ENCODE measurements at places on chromosomes 1 and 21.
A peak's percentile ranks its signal among the peaks of the same experiment; 100 is the strongest.

- H3K27ac ChIP-seq: no peak overlapping the region
- H3K4me3 ChIP-seq: no peak overlapping the region
- peaks cover 4% of the 10 kb centered on the region for H3K4me1 ChIP-seq
These were observed 135.4 kb downstream of the BACH1 start for GRCh38 chr21:29434081-29434480.

- H3K36me3 ChIP-seq: no peaks in the 10 kb centered on the region
- H3K27me3 ChIP-seq: no peaks in the 10 kb centered on the region
- H3K4me3 ChIP-seq: no peak overlapping the region
These were observed 61.0 kb downstream of the HMCN1 start for GRCh38 chr1:185795181-185795580.

GRCh38 chr1:98147280-98147679 is 226.4 kb upstream of the DPYD start:
- no peaks in the 10 kb centered on the region for H3K27me3 ChIP-seq
- H3K36me3 ChIP-seq: no peaks in the 10 kb centered on the region
- H3K27ac ChIP-seq: no peak overlapping the region
- H3K4me1 ChIP-seq: no peaks in the 10 kb centered on the region
- H3K4me3 ChIP-seq: no peak overlapping the region
- DNase-seq: no peak

DNA sequence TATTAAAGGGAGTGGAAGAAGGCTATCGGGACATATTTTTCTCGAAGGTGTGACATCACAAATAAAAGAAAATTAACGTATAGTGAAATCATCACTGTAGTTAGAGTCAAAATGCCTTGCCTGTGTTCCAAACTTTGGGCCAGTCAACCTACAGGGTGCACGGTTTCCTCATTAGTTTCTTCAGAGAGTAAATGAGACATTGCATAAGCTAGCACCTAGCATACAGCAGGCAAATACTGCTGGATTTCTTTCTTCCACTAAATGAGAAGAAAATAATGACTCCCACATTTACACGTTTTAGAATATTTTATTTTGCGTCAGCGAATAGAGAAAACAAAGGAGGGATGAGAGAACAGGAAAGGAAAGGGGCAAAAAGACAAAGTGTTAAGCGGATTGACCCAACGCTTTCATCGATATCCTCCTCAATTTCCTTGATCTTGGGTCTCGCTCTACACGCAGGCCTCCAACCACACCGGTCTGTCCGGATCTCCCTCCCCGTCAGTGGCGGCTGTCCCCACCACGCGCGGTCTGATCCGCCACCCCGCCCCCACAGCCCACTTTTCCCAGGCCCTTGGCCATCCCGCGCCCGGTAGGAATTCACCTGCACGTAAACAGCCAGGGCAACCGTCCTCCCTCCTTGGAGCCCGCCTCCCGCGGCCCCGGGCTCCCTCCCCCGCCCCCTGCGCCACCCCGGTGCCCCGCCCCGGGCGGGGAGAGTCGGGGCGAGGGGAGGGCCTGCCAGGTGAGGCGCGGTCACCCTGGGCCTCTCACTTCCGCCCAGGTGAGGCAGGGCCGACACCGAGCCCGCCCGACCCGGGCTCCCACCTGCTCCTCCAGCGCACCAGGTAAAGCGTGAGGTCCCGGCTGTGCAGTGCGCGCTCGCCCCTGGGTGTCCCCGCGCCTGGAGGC is at the start of gene PATJ:
Gene PATJ (plus strand): TSS at position 770 of the 909 bp plus-strand sequence. CDS start 20,413 bp downstream, outside the sequence.
- peak; percentile 65 for DNase-seq
- H3K4me1 ChIP-seq: peaks cover 4% of the 10 kb centered on the region
- peak within 1 kb of the TSS; percentile 70 for H3K4me3 ChIP-seq
- H3K27ac ChIP-seq: peak within 1 kb of the TSS; percentile 75

DNA sequence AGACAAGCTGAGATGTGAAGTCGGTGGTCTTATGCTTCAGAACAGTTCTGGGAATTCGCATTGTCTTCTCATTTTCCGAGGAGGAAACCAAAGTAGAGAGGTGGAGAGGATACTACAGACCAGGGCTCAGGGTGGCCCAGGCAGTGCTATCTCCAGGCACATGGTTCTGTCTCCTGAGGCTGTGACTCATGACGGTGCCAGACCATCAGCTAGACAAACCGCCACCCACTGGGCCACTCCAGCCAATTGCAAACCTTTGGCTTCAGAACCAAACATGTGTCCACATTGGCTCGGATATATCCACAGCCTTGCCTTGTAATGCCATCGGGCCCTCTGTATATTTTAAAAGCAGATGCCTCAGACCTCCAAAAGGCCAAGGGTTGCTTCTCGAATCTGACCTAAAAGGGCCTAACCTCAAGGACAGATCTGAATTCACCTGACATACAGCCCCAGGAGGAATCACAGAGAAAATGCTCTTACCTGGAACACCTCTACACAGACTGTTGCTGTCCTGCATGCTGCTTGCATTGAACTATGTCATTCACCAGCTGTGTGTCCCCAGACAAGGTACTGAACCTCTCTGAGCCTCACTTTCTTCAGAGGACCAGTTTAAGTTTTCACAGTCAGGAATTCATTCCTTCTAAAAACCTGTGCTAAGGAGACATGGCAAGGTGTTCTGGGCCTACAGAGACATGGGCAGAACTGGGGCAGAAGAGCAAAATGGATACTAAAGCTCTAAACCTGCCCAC is 224.9 kb upstream of the JUN start:
- H3K36me3 ChIP-seq: no peaks in the 10 kb centered on the region
- H3K27ac ChIP-seq: no peak overlapping the region
- DNase-seq: no peak
- no peak overlapping the region for H3K4me3 ChIP-seq

- no peak overlapping the region for H3K4me3 ChIP-seq
These were observed 71.3 kb downstream of the RPE65 start for GRCh38 chr1:68378296-68379084.

DNA sequence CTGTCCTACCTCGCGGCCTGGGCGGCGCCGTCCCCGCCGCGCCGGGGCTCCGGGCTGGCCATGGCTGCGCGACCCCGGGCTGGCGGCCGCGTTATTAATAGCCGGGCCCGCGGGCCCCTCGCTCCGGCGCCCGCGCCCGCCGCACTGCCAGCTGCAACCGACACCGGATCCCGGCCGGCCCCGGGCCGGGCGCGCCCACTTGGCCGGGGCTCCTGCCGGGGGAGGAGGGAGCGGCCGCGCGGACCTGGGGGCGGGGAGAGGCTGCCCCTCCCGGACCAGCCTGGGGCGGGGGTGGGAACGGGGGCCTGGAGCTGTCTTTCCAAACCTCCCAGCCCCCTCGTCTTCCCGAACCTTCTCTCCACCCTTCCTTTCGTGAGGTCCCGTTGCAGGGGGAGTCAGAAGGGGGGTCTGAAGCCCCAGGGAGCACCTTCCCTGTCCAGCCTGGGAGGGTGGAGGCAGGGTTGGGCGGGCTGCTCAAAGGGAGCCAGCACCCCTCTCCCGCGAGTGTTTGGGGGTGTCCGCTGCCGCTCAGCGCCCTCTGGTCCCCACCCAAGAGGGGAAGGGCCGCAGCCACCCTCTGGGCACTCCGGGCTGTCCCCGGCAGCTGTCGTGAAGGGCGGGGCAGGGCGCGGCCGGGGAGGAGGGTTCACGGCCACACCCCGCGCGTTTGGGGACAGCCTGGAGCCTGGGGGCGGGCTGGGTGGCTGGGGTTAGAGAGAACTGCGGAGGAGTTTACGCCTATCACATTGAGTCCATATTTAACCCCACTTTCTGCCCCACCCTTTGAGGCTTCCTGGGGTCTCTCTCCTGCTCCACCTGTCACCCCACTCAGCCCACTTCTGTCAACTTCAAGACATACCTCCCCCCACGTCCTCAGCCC is at the start of gene SYNC:
Gene SYNC (minus strand): TSS at position 172 of the 880 bp plus-strand sequence. CDS start 110 bp downstream, at position 62.
- no peak within 1 kb of the TSS for H3K27ac ChIP-seq
- peak within 1 kb of the TSS; percentile 44 for H3K4me3 ChIP-seq
- peaks cover 20% of the 10 kb centered on the region for H3K27me3 ChIP-seq
- H3K36me3 ChIP-seq: no peaks in the 10 kb centered on the region
- H3K4me1 ChIP-seq: peaks cover 8% of the 10 kb centered on the region

- no peaks in the 10 kb centered on the region for H3K4me1 ChIP-seq
- no peak overlapping the region for H3K27ac ChIP-seq
- DNase-seq: no peak
- H3K27me3 ChIP-seq: no peaks in the 10 kb centered on the region
- H3K36me3 ChIP-seq: peaks cover 23% of the 10 kb centered on the region
These were observed 33.4 kb downstream of the QSOX1 start for GRCh38 chr1:180188091-180188506.

GRCh38 chr1:157739229-157739901 is 37.6 kb downstream of the FCRL2 start:
- DNase-seq: no peak
- H3K27me3 ChIP-seq: no peaks in the 10 kb centered on the region
- no peaks in the 10 kb centered on the region for H3K36me3 ChIP-seq
- no peaks in the 10 kb centered on the region for H3K4me1 ChIP-seq
